ENCODE measurements at places on chromosomes 7 and 10. TPM values are rescaled to one million over a fixed set of nuclear protein-coding genes. Genes with fewer than 3 reads are reported as not detected.

The XRCC2 gene
- total RNA-seq: 1.1 TPM

The NACAD gene
- 0.38 TPM for total RNA-seq

The EN2 gene
- total RNA-seq: not detected

The PNLIPRP2 gene
- total RNA-seq: not detected

The LAMB1 gene
- 348 TPM for total RNA-seq

The AKR1C4 gene
- total RNA-seq: not detected

The NXPH1 gene
- not detected for total RNA-seq

The CASD1 gene
- 11.9 TPM for total RNA-seq

The ZNF282 gene
- 16.1 TPM for total RNA-seq

Measured in regular cardiac myocyte (primary cell).